Amygdala (tissue), 56 donors: ENCODE measurements at places on chromosomes 13 and 19.

DNA sequence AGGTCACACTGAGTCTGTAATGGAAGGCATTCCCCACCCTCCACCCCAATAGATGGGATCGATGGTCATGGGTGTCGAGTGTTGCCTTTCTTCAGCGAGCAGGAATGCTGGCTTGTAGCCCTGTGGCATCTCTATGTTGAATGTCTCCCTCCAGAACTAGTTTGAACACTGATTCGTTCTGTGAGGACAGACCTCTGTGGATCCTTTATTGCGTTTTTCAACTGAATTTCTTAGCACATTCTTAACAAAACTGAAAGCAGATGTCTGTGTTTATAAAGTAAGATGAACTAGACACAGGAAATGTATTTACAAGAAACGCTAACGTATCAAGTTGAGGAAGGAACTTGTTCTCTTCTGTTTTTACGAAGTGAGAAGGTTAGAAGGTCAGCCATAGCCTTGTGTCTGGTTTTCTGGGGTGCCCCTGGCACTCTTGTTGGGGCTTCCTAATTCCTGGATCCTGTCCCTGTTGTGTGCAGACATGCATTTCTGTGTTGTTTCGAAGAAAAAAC is 36.8 kb upstream of the TM9SF2 start:
- no peak for DNase-seq

DNA sequence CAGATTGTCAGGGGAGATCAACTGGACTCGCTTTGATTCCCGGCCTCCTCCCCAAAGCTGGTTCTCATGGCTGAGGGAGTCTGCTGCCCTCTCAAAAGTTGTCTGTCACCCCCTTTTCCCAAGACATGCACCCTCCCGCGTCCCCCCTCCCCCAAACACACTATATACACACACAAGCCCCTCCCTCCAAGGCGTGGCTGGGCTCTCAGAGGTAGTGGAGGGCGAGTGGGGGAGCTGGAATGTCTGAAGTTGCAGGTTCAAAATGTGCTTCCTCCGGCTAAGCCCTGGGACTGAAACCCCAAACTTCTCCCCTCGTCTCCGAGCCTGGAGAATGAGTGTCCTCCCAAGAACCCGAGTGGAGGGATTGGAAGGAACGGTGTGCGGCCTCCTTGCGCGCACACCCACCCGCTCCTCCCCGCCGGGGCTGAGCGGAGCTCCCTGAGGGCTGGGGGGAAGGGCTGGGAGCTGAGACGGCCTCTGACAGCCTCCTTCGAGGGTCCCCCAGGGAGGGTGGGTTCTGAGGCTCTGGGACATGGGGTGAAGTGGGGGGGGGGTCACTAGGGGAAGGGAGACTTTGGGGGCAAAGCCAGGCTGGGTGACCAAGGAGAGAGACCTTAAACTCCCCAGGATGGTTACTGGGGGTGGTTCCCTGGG is 9.9 kb upstream of the MEIS3 start:
- no peak for DNase-seq

- DNase-seq, result no peak
Measured at GRCh38 chr19:11423164-11423790, 4.2 kb upstream of the RGL3 start.

DNA sequence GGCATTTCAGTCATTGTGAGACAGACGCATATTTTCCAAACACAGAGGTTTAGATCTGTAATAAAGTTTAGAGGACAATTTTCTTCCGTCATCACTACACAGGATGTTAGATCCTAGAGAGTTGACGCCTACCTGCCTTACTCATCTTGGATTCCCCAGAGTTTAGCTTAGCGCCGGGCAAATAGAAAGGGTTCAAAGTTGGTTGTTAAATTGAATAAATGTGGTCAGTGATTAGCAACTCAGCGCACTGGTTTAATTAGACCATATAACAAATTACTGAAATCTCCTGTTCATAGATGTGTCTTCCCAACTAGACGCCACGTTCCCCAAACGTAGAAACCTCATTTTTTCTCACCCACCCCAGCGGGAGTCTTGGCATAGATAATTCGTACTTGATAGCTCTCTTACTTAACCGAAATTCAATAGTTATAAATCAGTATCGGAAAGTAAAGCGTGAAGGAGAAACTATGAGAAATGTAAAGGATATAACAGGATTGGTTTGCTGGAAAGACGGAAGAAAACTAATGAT is 726 bp upstream of the UFM1 start:
- DNase-seq, result no peak

DNA sequence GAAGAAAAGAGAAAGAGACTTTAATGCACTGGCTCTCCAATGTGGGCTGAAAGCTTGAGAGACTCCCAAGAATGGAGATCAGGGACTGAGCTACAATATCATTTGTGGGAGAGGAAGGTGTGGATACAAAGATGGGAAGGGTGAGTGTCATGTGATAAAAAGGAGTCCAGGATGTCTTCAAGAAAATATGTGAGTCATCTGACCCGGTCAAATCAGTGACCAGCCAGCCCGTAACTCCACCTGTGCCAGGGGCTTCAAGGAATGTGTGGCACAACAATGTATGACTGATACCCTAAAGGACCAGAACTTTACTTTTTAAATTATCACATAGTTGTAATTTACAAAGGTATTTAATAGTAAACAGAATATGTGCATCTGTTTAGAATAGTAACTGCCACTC is 97.2 kb downstream of the DOCK9 start:
- no peak for DNase-seq

DNA sequence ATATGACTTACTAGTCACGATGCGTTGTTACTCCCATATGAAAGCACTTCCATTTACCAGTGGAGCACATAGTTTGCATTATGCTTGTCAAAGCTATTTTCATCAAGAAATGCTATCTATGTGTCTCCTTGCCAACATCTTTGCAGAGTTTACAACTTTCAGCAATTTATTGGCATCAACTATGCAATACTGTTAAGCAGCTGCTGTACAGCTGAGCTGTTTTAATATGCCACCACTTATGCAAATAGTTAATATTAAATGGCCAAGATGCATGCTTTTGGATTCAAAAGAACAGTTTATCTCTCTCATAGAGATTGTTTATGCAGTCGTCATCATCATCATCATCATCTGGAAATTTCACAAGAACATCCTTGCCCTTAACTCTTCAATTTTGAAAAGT is 67.9 kb upstream of the KLF5 start:
- DNase-seq, result no peak

DNA sequence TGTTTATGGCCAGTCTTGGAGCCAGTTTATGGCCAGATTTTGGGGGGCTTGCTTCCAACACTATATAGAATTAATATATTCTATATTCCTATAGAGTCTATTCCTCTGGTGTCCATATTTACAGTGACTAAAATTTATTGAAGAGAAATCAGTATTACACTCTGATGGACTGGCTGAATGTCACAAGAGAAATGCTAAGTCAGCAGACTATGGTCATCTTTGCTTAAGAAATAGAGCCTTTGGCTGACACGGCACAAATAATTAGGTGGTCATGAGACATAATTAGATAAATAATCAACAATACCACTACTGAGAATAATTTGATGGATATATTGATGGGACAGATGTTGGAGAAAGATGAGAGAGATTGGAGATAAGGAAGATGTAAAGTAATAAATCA is 272.9 kb downstream of the SLITRK5 start:
- DNase-seq, result no peak

GRCh38 chr19:46634656-46635218 is 1.3 kb downstream of the GNG8 start:
- no peak for DNase-seq

DNA sequence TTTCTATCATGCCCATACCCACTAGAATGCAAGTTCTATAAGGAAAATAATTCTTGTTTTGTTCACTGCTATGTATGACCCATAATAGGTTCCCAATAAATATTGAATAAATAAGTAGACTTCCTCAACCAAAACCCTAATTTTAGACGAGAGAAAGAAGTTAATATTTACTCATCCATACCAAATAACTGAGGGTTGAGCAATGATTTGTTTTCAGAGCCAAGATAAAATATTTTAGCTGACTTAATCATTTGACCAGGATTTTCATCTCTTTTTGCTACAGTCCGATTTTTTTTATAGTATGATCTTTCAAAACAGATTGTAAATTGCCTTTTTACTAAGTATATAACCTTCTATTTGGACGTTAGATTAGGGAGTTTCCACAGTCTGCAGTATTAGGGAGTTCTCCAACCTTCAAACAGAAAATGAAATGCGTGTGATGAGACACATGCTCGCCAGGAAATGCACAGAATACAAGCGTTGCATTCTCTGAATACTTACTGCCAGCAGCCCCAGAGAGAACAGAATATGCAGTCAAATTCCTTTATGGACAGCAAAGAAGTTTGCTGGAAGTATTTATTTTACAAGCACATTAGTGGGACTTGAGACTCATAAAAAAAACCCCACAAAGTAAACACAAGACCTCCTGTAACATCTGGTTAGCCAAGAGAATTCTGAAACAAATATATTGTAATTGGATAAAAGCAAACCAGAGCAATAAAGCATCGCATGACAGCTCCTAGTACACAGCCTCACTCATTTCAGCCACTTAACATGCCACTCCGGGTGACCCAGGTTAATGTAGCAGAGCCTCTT is 230.0 kb downstream of the MYO16 start:
- no peak for DNase-seq

DNA sequence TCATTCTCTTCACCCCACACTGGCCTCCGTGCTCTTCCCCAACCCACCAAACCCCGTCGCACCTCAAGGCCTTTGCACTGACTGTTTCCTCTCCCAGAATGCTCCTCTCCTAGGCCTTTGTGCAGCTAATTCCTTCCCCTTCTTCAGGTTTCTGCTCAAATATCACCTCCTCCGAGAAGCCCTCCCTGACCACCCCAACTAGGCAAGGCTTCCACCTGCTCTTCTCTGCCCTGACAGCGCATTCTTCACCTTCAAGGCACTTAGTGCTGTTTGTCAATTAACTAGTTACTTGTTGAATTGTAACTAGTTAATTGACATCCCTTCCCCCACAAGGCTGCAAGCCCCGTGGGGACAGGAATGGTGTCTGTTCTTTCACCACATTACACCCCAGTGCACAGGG is 7.8 kb upstream of the NCCRP1 start:
- no peak for DNase-seq

DNA sequence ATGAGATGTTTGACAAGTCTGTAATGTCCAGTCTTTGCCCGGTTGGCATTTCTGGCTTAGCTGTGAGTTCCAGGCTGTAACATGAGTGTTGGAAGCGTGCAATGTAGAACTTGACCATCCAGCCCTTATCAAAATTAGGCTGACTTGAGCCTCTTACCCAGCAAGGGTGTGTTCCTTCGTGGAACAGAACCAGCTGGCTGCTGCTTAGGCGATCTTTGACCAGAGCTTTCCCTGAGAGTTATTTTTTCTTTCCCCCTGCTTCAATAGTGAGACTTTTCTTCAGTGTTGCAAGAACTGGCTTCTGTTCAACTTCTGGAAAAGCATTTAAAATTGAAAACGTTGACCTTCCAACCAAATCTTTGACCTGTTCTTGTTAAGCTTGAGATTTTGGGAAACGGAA is 6.5 kb downstream of the TNFSF13B start:
- DNase-seq, result no peak

DNA sequence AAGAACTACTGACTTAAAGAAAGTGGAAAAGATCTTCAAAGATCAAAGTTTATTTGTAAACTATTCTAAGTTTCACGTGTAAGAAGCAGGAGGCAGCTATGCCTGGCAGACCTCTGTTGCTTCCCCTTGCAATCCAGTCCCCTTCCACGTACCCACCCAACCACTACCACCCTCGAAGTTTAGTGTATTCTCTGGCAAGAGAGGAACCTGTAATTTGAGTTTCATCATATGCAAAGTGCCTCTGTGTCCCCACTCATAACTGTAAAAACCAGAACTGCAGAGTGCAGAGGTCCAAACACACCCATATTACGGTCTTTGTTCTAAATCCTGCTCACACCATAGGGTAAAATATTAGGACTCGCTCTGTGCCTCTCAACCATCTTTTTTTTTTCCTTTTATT is 75.8 kb upstream of the FRY start:
- DNase-seq, result no peak

GRCh38 chr13:43240278-43240677 is 216.9 kb downstream of the DNAJC15 start:
- DNase-seq, result no peak

- DNase-seq, result no peak
Measured at GRCh38 chr19:17337675-17338432, 501 bp downstream of the GTPBP3 start.

DNA sequence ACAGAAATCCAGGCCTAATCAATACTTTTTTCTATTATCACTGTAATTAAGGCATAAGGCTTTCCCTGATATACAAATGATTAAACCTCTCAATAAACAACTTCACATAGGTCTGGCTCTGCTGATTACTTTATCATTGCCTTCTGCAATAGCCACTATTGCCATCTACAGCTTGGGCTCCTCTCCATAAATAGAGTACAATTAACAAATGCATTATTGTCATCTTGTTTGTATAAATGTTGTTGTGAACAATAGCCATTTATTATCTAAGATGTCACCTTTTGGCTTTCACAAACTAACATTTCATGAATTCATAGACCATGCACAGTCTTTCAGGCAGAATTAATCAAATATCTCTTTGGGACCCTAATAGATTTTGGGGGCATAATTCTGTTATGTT is 53.3 kb downstream of the NHLRC3 start:
- DNase-seq, result no peak

- no peak for DNase-seq
Measured at GRCh38 chr13:35978607-35979316, 152.4 kb downstream of the DCLK1 start.

DNA sequence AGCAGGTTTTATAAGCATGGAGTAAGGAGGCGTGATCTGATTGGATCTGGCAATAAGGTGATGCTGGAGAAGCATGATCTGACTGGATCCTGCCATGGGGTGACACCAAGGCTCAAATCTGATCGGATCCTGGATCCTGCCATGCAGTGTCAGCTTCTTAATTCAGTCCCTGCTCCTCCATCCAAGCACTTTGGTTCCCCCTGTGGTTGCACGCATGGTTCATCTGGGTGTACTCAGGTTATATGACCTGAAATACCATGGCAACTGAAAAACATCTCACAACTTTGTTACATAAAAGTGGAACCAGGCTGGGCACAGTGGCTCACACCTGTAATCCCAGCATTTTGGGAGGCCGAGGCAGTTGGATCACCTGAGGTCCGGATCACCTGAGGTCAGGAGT is 17.6 kb upstream of the KLK4 start:
- DNase-seq, result no peak

GRCh38 chr13:59789558-59789957 is 374.2 kb downstream of the DIAPH3 start:
- no peak for DNase-seq

GRCh38 chr13:112934078-112934477 is 34.9 kb upstream of the MCF2L start:
- DNase-seq, result no peak

DNA sequence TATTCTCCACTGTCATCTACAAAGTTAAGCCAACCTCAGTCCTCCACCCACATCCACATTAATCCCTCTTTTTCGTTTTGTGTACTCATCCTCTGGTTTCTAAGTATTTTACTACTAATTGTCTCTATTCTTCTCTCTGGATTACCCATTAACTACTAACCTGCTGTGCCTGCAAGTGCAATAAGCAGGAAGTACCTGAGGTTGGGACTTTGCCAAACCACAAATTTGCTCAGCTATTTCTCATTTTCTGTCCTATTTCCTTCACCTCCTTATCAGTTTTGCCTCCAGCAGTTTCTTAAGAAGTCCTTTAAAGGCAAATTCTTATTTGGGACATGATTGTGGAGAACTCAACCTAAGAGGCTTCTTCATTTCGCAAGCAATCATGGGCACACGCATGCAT is 1708.9 kb downstream of the SLITRK5 start:
- no peak for DNase-seq
